ENCODE measurements at places on chromosomes 11 and 22.
A peak's percentile ranks its signal among the peaks of the same experiment; 100 is the strongest.

DNA sequence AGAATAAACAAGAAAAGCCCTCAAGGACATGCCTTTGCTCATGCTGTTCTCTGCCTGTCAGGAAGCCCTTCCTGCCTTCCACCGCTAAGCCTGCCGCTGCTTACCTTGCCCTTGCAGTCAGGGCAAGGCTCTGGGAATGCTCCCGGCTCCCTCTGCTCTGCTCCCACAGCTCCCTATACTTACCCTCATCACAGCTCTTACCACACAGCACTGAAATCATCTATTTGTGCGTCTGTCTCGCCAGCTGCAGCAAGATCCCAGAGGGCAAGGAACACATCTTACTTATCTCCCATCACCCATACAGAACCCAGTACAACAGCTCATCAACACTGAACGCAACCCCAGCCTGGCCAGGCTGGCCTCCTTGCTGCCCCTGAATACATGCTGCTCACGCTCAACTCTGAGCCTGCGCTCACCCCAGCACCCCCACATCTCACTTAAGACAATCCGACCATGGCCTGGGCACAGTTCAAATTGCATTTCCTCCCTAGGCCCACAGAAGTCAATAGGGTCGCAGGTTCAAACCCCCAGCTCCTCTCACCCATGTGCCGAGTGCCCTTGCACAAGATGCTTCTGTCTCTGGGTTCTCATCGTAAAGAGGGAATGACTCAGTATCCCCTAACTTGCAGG is 161.8 kb downstream of the IGLL1 start:
- no peak for DNase-seq

DNA sequence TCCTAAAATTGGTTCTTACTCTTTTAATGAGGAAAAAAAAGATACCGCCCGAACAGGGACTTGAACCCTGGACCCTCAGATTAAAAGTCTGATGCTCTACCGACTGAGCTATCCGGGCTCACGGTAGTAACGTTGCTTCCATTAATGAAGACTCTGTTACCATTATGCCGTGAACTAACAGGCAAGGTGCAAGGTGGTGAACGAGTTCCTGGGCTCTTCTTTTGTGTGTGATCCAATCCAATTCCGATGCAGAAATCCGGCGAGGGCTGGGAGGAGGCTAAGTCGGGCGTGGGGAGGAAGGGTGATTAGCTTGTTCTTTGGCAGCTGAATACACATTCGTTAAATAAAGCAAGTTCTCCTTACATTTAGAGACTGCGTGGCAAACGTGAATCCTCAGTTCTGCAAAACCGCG is 49.0 kb downstream of the OR4D9 start:
- peak; percentile 90 for DNase-seq

DNA sequence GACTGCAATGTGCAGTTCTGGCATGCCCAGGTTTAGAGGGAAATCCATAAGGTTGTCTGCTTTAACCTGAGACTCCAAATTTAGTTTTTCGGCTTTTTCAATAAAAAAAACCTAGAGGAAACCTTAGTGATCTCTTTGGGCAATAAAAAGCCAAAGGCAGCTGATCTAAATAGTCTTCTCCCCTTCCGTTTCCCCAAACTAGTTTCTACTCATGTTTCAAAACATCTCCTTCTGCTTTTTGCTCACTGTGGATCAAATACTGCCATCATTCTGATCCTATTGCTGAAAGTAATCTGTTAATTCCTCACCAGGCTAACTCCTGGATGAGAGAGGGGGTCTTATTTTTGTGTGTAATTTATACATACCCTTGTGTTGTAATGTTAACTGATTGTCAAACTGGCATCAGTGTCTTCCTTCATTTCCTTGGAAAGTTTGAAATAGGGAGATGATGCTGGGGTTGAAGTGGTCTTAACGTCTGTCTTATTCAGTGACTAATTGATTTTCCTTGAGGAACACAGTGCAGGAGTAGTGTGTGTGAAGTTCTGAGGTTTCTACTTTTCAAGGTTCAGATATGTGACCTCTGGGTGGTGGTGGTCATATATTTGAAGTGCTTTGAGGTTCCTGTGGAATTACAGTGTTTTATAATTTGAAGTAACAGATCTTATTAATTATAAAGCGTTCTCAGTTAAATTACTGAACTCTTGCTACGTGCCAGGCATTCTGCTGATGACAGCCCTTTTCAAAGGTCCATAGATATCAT is 55.0 kb downstream of the ARHGAP42 start:
- DNase-seq: no peak

DNA sequence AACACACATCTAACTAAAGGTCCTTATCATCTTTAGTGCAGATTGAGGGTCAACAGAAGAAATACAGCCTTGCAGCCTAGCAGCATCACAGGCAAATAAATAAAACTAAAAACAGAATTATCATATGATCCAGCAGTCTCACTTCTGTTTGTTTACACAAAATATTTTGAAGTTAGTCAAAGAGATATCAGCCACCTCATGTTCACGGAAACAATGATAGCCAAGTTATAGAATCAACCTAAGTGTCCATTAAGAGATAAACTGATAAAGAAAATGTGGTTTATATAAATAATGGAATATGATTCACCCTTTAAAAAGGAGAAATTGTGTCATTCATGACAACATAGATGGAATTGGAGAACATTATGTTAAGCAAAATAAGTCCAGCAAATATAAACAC is 738.1 kb upstream of the CCDC90B start:
- no peak for DNase-seq

GRCh38 chr22:30253205-30253852 is 6.8 kb upstream of the LIF start:
- no peak for DNase-seq

DNA sequence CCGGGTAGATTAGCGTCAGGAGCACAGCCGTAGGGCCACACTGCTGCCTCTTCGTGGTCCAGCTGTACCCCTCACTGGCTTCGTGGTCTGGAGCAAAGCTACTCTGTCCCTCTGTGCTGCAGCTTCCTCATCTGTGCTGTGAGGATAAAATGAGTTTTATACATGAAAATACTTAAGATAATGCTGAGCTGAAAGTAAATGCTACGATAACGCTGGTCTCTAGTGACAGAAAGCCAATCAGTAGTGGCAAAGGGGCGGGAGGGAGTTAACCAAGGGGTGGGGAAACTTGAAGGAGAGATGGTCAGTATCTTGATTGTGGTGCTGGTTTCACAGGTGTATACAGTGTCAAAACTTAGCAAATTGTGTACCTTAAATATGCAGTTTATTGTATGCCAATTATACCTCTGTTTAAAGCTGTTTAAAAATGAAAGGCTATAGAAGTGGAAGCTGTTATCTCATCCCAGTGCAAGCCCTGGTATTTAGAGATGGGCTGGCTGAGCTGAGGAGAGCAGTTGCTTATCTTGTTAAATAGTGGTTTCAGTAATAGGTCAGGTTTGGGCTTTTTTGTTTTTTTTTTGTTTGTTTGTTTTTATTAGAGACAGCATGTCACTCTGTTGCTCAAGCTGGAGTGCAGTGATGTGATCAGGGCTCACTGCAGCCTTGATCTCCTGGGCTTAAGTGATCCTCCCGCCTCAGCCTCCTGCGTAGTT is 36.7 kb downstream of the ACO2 start:
- no peak for DNase-seq

GRCh38 chr22:22142661-22143060 is 101.9 kb upstream of the VPREB1 start:
- DNase-seq: no peak

DNA sequence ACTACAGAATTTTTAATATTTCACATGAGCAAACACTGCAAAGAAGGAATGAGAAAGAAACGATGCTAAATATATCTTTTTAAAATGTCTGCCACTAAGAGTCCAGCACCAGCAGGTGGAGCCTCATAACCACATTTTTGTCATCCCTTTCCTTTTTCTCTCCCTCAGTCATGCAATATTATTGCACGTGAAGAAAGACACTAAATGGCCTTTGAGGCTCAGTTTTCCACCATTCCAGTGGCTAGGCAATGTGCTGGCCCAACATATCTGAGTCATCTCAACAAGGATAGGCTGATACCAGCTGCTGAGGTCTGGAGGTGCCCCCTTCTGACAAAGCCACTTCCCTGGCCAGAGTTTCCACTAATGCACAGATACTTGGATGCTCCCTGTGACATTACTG is 1.8 kb downstream of the ALKBH8 start:
- DNase-seq: peak; percentile 57

GRCh38 chr11:121669422-121669821 is 216.7 kb upstream of the SORL1-AS1 start:
- DNase-seq: no peak

GRCh38 chr11:45652781-45653180 is 12.6 kb downstream of the CHST1 start:
- peak; percentile 46 for DNase-seq

GRCh38 chr11:19557720-19558140 is 154.9 kb upstream of the NAV2 start:
- peak; percentile 87 for DNase-seq

GRCh38 chr11:96465512-96465911 is 75.7 kb downstream of the JRKL start:
- DNase-seq: no peak

GRCh38 chr11:71491940-71492339 is 35.1 kb upstream of the KRTAP5-7 start:
- no peak for DNase-seq

- peak; percentile 58 for DNase-seq
Measured at GRCh38 chr11:122977470-122978298, 4.0 kb downstream of the BSX start.

DNA sequence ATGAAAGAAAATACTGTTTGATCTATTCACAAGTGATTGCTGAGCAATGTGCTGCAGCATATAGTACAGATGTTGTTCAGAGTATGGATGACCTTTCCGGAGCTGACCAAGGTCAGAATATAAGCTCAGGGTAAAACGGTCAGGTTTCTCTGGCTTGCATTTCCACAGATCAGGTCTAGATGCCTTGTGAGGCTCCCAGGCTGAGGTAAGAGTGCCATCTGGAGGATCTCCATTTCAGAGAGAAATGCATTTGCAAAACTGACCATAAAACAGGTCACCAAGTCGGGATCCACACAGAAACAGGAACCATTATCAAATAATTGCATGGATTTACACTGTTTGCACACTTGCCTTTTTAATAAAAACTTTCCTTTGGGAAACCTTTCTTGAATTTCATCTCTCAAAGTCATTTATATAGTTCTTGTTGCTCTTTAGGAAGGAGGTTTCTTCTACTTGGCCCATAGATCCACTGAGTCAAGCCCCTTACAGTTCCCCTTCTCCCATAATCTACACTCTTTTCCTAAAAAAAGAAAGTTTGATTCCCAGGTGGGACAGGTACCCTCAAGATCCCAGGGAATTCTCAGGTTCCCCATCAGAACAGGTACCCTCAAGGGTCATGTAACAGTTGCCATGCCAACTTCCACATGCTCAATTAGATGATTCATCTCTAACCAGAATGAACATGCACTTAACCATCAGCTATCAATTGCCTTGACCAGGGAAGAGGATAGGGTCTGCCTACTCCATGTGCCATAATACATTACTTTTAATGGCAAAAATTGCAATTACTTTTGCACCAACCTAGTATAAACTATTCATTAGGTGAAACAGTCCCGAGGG is 25.0 kb upstream of the TMPRSS5 start:
- DNase-seq: no peak

DNA sequence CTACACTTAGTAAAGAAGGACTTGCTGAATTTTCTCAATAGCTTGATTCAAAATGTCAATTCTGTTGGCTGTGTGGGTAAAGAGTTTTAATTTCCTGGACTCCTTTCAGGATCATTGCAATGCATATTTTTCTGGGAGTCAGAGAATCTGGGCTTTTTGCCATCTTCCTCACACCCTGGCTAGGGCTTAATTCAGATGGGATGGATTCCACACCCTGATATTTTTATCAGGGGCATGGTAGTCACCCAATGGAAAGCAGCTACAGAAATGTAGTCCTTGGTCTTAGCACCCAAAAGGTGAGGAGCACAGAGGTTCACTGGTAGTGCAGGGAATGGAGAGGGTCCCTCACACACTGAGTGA is 79.3 kb downstream of the SGSM3 start:
- no peak for DNase-seq

DNA sequence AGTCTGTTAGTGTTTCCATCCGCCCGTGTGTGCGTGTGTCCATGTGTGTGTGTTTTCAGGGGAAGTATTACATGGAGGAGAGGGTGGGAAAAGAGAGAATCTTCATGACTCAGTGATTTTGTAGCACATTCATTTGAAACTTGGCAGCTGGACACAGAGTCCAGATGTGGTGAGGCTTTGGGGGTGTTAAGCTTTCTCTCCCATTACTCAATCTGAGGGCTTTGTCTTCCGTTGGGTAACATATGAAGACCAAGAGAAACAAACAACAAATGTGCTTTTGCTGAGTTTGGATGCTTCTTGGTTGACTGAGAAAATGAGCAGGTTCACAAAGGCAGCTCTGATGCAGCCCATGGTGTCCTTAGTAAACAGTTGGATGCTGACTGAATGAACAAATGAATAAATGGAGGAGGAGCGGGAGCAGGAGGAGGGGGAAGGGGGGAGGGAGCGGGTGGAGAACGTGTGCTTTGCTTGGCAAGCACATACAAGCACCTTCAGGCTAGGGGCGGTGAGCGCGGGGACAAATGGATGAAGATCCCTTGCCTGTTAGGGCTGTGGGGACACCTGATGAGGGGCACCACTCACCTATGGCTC is 104.3 kb downstream of the ST3GAL4 start:
- no peak for DNase-seq

DNA sequence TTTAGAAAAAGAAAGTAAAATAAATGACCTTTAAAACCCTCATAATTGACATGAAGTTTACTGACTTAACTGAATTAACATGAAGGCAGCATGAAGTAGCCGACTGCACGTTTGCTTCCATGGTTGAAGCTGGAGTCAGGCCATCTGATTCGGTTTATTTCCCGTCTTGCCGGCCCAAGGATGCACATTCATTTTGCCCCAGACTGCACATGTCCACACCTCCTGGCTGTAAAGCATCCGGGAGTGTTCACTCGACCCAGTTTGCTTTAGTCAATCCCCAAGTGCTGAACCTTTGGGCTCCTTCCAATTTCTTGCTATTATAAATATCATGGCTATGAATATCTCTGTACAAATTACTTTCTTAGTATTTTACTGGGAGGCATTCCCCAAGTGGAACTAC is 17.7 kb upstream of the TUB start:
- no peak for DNase-seq

DNA sequence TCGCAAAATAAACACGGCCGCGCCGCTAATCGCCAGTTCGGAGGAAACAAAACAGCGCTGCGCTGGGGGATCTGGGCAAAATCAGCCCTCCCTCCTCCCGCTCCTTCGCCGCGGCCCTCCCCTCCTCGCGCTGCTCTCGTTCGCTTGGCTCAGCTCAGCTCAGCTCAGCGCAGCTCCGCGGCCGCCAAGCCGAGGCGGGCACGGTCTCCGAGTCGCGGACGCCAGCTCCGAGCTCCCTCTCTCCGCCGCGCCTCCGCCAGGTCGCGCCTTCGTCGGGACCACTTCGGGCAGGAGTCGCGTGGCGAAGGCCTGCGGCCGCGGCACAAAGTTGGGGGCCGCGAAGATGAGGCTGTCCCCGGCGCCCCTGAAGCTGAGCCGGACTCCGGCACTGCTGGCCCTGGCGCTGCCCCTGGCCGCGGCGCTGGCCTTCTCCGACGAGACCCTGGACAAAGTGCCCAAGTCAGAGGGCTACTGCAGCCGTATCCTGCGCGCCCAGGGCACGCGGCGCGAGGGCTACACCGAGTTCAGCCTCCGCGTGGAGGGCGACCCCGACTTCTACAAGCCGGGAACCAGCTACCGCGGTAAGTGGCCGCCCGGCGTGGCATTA is at the start of gene SPON1:
Gene SPON1, plus strand, starts transcription at position 162 of the 607 bp plus-strand sequence. Its CDS starts 182 bp downstream, at position 344.
- peak; percentile 73 for DNase-seq

Measured in activated CD8-positive, alpha-beta memory T cell treated with anti-CD3 and anti-CD28 coated beads for 24 hours (primary cell).